DND-41 (cell line): ENCODE measurements at places on chromosomes 6 and 20.
A peak's percentile ranks its signal among the peaks of the same experiment; 100 is the strongest.

DNA sequence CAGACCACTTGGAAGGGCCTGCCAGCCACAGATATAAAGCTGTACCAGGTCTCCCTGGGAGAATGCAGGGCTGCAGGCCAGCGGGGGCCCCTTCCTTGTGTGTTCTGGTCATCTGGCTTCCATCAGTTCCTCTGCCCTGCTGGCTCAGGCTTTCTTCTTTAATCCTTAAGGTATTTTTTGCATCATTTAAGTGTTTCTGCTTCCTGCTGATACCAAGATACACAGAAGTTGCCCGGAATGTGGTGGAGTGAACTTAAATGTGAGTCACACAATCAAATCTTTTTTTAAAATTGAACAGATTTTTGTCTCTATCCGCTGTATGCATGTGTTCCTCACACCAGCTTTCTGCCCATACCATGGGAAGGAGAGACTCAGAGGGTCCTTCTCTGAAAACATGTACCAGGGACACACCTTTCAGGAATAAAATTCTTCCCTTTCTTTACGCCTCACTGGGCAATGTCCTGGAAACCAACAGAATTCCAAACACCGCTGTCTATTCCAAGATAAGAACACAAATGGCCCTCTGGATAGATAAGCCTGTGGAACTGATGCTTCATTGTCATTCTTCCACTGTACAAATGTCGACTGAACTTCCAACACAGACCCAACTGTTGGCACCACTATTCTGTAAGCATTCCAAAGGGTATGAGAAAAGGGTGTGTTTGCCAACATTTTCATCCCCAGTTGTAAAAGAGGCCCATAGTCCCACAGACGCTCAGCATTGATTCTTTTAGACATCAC is 206.2 kb upstream of the MYLIP start:
- DNase-seq, result no peak

- no peak for DNase-seq
Observed at GRCh38 chr20:38157635-38158495, 7.2 kb downstream of the TGM2 start.

DNA sequence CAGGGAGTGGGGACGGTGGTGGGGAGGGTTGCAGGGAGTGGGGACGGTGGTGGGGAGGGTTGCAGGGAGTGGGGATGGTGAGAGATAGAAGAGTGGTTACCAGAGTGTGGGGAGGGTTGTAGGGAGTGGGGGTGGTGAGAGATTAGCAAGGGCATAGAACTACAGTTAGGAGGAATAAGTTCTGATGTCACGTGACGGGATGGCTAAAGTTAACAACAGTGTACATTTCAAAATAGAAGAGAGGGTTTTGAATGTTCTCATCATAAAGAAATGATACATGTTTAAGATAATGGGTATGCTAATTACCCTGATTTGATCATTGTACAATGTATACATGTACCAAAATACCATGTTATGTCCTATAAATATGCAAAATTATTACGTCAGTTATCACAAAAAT is 57.6 kb upstream of the FRMD1 start:
- DNase-seq, result no peak

GRCh38 chr6:90849686-90850085 is 262.8 kb upstream of the MAP3K7 start:
- DNase-seq, result no peak

- no peak for DNase-seq
Observed at GRCh38 chr20:1890469-1891262, 4.5 kb upstream of the SIRPA start.

GRCh38 chr6:43776799-43777776 is 7.1 kb downstream of the VEGFA start:
- DNase-seq, result no peak

- no peak for DNase-seq
Observed at GRCh38 chr6:123838505-123839234, 35.0 kb downstream of the NKAIN2 start.

DNA sequence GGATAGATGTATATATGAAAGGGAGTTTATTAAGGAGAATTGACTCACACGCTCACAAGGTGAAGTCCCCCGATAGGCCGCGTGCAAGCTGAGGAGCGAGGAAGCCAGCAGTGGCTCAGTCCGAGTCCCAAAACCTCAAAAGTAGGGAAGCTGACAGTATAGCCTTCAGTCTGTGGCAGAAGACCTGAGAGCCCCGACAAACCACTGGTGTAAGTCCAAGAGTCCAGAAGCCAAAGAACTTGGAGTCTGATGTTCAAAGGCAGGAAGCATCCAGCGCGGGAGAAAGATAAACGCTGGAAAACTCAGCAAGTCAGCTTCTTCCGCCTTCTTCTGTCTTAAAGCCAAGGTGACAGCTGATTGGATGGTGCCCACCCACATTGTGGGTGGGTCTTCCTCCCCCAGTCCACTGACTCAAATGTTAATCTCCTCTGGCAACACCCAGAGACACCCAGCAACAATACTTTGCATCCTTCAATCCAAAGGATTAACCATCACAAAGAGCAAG is 102.6 kb upstream of the GJE1 start:
- no peak for DNase-seq

DNA sequence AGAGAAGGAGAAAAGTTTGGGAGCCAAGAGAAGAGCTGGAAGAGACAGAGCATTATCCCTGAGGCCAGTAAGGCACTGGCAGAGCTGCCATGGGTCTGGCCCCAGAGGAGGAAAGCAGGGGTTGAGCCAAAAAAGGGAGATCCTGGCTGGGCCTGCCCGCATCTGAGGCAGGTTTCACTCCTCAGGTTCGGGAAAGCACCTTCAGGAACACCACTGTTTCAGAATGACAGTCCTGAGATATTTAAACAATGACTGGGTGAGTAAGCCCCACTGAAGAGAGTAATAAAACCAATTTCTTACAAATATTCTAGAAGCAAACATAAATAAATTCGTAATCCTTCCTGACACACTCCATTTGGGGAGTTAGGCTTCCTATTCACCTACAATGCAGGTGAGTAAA is 152.2 kb downstream of the BACH2 start:
- no peak for DNase-seq

GRCh38 chr20:12502443-12502842 is 506.3 kb upstream of the SPTLC3 start:
- DNase-seq, result no peak

- peak; percentile 49 for DNase-seq
Observed at GRCh38 chr20:59518881-59519706, 85.2 kb upstream of the PHACTR3 start.

GRCh38 chr6:2885967-2886735 is 17.0 kb downstream of the SERPINB9 start:
- no peak for DNase-seq

GRCh38 chr6:170162775-170163404 is 128.0 kb downstream of the DLL1 start:
- DNase-seq, result no peak

- no peak for DNase-seq
Observed at GRCh38 chr6:53869964-53870363, 75.2 kb downstream of the LRRC1 start.

GRCh38 chr6:11538819-11539468 is 1.4 kb downstream of the TMEM170B start:
- no peak for DNase-seq

DNA sequence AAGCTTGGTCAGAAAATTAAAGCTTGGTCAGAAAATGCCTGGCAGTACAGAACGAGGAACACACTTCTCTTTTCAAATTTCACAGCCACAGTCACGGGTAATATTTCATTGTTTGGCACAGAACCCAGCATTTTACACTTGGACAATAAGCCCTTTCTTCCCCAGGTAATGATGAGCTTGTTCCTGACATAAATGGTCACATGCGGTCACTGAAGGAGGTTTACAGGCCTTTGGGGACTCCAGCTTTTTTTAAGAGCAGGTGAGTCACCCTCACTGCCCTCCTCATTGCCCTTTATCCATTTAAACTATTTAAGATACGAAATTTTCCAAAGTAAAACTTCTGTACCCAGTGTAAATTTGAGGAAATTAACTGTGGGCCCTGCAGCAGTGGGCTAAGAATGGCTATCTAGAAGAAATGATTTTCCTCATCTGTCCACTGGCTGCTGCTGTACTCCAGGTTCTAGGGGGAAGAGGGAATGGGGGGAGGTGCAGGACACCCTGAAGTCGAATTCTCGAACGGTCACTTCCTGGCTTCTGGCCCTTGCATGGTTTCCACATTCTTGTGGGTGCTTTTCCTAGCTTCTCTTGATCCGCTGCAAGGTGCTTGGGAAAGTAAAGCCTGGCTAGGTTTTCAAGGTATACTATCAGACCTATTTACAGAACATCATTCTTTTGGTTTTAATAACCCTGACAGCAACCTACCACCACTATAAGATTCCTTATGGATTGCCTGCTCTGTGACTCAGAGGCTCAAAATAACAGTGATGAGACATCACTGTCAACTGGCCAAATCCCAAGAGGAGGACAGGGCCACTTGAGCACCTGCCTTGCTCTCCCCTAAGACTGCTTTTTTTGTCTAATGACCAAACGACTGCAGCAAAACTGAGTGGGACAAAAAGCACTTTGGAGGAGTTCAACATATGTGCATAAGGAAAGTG is 75.8 kb downstream of the PREP start:
- no peak for DNase-seq

GRCh38 chr6:129238991-129239390 is 356.1 kb downstream of the LAMA2 start:
- DNase-seq, result no peak

- DNase-seq, result no peak
Observed at GRCh38 chr6:93779086-93779841, 359.9 kb upstream of the EPHA7 start.

DNA sequence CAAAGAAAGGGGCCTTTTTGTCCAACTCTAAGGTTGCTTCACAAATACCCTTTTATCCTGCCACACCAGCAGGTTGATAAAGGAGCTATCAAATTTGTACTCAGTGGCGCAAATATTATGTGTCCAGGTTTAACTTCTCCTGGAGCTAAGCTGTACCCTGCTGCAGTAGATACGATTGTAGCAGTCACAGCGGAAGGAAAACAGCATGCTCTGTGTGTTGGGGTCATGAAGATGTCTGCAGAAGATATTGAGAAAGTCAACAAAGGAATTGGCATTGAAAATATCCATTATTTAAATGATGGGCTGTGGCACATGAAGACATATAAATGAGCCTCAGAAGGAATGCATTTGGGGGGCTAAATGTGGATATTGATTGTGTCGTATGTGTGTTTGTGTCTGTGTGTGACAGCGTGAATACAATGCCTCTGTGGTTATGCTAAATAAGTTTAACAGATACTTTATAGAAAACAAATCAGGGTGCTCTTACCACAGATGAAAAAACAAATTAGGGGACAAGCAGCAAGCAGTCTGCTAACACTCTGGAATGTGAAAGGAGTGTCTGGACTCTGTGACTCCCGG is 33.6 kb downstream of the HM13 start:
- no peak for DNase-seq

DNA sequence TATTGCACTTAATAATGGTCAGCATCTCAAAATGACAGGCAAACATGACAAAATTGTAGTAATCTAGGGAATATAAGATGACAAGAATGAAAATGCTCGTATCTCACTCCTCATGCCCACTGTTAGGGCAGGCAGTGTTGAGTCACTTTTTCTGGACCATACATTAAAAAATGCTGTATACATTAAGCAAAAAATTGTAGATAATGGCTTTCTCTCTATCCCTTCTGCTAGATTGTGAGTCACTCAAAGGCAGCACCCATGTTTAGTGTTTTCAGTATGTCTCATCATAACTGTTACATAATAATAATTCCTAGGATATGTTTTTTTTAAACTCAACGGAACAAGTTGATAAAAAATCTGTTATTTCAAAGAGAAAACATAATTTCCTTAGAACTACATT is 199.3 kb downstream of the TENT5A start:
- DNase-seq, result no peak

GRCh38 chr20:36167902-36168503 is 13.5 kb downstream of the EPB41L1 start:
- DNase-seq, result no peak

DNA sequence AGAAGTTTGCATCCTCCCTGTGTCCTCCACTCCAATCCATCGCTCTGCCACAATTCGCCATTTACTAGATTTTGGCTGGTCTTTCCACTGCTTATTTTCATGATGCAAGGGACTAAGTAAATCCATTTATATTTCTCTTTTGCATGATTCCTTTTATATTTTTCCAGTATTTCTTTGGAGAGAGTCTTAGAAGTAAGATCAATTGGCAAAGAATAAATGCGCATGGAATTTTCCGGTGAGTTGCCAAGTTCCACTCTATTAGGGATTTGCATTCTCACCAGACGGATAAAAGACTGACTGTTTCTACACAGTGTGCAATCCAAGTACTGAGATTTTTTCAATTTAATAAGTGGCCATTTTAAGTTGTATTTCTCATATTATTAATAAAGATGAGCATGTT is 91.7 kb upstream of the PHACTR3 start:
- DNase-seq, result no peak

DNA sequence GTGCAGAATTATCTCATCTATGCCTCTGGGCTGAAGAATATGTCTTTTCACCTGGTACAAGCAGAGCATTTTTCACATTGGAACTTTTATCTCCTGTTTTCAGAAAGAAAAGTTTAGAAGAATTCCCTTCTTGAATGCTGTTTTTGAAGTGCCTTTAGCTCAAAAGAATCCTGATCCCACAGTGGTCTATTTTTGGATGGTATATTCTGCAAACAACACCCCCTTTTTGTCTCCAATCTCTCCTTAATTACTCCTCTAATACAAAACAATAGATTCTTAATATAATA is 57.7 kb upstream of the HFE start:
- DNase-seq, result no peak

DNA sequence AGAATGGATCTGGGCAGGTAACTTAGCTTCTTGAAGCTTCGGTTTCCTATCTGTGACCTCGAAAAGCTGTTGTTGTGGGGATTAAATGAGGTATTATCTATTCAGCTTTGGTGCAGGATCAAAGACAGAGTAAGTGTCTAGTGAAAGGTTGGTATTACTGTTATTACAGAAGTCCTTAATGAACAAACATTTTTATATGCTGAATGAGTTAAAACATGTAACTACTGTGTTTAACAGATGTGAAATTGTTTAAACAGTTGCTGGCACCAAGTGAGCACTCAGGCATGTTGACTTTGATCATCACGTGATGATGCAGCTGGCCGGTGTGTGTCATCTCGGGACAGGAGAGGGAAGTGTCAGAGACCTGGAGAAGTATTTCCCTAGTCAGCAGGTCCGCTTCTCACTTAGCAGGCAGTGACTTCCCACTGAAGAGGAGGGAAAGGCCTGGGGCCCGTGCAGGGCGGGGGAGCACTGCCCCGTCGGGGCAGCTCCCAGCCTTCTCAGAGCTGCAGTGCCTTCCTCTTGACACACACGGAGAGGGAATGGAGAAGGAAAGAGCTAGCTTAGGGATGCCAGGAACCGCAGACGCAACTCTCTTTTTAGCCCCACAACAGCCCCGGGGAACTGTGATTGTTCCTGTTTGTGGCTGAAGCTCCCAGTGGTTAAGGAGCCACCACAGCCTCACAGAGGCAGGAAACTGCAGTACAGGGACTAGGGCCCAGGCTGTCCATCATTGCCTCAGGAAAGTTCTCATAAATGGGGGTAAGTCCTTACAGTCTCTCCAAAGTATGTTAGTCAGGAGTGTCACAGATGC is 18.0 kb downstream of the TUBB2A start:
- DNase-seq, result no peak
